ENCODE measurements at places on chromosomes 1 and 21.

DNA sequence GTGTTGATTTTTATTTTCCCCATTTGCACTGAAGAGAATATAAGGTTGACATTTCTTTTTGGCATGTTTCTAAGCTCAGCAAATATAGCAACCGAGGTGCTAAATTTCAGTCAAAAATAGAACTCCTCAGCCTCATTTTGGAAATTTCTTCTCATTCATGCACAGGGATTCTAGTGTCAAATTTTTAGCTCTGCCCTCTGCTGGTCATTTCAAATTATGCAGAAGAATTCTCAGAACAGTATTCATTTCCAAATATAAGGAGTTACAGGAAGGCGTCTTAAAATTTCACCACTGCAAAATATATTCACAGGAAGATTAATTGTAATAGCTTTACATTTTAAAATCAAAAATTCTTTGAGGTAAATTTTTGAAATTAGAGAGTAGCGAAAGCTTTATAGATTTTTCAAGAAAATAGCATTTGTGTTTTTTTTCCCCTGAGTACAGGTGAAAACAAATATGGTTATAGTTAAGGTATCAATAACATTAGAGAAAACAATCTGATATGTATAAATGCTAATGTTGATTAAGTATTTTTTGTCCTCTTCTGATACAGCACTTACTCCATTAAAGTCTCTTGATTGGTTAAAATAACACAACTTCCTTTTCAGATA lies 57.9 kb downstream of the FMN2 start:
- no peak for DNase-seq

GRCh38 chr1:161997152-161997551 lies 26.5 kb downstream of the OLFML2B start:
- DNase-seq = no peak

GRCh38 chr1:245180496-245181157 lies 25.8 kb downstream of the KIF26B start:
- DNase-seq = no peak

GRCh38 chr1:44262414-44262813 lies 49.1 kb downstream of the DMAP1 start:
- no peak for DNase-seq

- DNase-seq = no peak
Observed at GRCh38 chr1:220267630-220268029, 4.6 kb downstream of the RAB3GAP2 start.

GRCh38 chr1:12539705-12540579 lies 78.1 kb downstream of the DHRS3 start:
- no peak for DNase-seq

DNA sequence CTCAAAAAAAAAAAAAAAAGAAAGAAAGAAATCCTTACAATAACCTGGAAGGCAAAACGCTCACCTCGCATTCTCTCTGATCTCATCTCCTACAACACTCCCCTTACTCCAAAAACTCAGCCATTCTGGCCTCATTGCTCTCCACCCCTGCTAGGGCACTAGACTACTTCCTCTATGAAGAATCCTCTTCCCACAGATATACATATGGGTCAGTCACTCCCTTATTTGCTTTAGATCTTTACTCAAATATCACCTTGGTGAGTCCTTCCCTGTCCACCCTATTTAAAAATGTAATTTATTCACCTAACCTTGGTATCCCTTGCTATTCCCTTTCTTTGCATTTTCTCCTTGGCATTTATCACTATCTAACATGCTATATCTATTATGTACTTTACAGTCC lies 24.6 kb upstream of the KIF1B start:
- no peak for DNase-seq

- no peak for DNase-seq
Observed at GRCh38 chr1:35112668-35113067, 33.5 kb downstream of the ZMYM1 start.

- no peak for DNase-seq
Observed at GRCh38 chr1:103911450-103911849, 161.8 kb downstream of the AMY1C start.

GRCh38 chr1:4483021-4483625 lies 171.3 kb upstream of the AJAP1 start:
- DNase-seq = no peak

- DNase-seq = no peak
Observed at GRCh38 chr1:239550178-239550577, 163.8 kb downstream of the CHRM3 start.

DNA sequence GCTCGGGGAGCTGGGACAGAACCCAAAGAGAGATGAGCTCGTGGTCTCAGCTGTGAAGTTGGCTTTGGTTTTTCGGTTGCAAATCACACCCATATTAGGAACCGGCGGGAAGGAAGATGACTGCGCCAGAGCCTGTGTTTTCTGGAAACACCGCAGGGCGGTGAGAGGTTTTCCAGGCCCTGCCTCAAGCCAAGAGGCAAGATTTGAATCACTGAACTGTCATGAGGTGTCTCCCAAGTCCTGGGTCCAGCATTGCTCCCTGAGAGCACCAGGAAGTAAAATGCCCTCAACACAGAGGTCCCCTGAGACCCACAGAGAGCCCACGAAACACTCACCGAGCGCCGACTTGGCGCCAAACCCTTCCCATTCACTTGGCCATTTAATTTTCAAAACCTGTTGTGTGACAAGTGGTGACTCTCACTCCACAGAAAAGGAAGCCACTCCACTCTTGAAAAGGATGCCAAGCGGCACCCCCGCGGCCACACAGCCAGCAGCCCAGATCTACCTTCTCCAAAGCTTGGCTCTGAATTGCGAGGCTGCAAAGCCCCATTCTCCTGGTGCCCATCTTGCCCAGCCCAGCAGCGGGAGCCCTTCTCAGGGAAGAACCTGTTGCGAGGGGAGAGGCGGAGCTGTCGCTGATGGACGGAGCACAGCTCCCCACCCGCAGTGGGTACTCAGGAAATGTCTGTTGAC lies 99.0 kb upstream of the RUNX3 start:
- DNase-seq = no peak

- DNase-seq = no peak
Observed at GRCh38 chr1:61004262-61005003, 77.9 kb upstream of the NFIA start.

GRCh38 chr1:97647776-97648175 lies 273.1 kb downstream of the DPYD start:
- DNase-seq = no peak

- DNase-seq = no peak
Observed at GRCh38 chr1:221164029-221164428, 284.8 kb downstream of the HLX start.

GRCh38 chr1:215547011-215547410 lies 20.1 kb upstream of the KCTD3 start:
- no peak for DNase-seq

GRCh38 chr1:114468047-114468446 lies 43.0 kb downstream of the TRIM33 start:
- DNase-seq = no peak

DNA sequence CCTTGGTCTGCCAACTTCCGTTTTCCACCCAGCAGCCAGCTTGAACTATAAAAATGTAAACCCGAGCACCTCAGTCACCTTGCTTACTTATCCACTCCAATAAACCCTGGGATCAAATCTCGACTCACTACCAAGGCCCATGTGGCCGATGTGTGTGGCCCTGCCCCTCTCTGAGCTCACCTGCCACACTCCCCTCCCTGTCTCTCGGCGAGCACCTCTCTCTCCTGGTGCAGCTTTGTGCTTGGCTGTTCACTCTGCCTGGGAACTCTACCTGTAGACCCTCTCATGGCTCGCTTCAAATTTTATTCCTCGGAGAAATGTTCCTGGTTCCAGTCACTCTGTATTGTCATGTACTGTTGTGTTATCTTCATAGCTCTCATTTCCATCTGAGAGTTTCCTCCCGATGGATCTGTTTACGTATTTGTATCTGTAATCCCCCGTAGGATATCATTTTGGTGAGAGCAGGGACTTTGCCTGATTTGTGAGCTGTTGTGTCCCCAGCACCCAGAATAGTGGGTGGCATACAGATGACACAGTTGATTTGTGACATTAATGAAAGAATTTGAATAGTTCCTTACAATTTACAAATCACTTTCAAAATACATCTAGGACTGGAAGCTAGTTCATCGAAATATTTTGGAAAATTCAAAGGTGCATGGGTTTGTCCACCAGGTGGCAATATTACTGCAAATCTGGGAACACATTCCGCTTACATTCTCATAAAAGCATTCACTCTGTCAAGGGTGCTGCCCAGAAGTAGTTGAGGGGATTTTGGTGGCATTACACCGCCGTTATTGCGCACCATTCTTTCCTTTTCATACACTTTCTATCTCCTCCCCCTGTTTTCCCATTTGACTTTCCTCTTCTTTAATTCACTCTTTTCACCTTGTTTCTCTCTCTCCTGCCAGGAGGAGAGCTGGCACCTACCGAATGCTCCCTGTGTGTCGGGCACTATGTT lies 95.3 kb downstream of the ABCA4 start:
- no peak for DNase-seq

- DNase-seq = no peak
Observed at GRCh38 chr1:211643324-211644212, 31.9 kb downstream of the NEK2 start.

GRCh38 chr1:197771386-197771785 lies 3.9 kb downstream of the DENND1B start:
- no peak for DNase-seq

GRCh38 chr21:43716376-43717165 lies 2.4 kb upstream of the PDXK start:
- no peak for DNase-seq

- no peak for DNase-seq
Observed at GRCh38 chr1:91769742-91770141, 116.2 kb downstream of the TGFBR3 start.

DNA sequence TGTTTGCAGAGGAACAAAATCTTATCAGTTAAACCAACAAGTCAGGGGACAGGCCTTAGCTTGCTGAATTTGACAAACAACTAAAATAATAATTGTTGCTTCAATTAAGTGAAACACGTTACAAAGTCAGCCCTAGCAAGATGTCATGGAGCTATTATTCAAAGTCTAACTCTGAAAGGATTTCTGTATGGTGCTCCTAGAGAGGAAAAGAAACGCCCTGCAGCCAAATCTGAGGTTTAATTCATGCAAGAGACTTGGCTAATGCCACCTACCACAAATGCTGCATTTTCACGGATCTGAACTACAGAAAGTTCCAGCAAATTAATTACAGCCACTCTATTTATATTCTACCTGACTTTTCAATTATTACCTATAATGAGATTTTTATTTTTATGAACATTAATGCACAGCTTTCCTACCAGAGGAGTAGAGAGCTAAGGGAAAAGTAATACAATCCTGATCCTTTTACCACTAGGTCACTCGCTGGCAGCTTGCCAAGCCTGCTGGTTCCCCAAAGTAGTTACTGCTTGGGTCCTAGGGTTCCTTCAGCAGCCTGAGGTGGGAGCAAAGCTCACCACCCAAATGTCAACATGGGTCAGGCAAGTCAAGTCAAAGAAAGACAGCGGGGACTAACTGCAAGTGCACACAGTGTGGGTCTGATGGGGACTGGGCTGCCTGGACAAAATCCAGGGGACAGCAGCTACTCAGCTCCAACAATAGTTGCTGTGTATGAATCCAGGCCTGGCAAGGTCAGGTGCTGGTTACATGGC lies 8.5 kb downstream of the COLGALT2 start:
- DNase-seq = no peak

- no peak for DNase-seq
Observed at GRCh38 chr1:90435351-90435750, 281.8 kb downstream of the BARHL2 start.

DNA sequence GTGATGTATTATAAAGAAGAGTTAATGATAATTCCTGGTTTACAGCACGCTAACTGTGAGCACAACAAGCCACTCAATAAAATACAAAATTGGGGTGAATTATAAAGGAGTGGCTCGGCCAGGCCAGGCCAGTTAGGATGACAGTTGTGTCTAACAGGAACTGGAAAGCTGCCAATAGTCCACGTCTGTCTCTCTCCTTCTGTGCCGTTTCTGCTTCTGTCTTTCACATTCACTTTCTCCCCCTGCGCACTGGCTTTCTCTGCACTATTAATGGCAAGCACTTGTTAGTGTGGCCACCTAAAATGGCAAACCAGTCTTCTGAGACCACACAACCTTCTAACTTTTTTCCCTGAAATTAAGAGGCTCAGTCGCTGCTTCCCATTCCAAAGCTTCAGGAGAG lies 394.3 kb downstream of the NTNG1 start:
- DNase-seq = no peak

GRCh38 chr1:103516693-103517092 lies 8.8 kb upstream of the RNPC3 start:
- DNase-seq = no peak

DNA sequence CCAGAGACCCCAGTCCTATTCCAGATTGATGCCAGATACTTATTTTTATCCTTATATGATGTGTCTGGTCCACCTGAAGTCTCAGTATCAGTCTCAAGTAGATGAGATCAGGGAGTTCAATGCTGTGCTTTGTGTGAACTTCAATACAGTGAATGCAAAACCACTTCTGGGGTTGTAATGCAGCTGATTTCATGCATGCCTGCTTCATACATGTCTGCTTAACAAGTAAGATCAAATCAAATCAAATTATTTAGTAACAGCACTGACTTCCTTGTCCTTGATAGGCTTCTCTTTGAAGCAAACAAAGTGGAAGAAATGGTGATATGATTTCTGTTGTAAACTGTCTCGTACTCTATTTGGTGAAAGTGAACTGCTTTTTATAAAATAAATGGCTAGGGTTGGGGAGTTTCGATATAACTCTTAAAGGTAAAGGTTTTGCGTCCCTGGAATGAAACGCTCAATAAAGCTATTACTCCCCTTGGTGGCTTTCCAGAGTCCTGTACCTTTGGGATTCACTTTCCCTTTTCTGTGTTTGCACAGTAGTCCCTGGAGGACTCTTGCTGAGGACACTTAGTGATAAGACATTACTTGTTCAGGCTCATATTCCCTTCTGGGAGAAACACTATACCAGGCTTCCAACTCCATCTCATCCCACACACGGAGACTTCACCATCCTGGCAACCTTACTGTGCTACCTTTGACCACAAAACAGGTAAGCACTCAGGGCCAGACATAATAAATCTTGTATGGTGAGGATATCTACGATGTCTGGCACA lies 59.3 kb downstream of the FH start:
- no peak for DNase-seq

- no peak for DNase-seq
Observed at GRCh38 chr1:234645474-234645953, 35.5 kb upstream of the IRF2BP2 start.

- DNase-seq = no peak
Observed at GRCh38 chr1:55580845-55581332, 365.7 kb upstream of the USP24 start.

DNA sequence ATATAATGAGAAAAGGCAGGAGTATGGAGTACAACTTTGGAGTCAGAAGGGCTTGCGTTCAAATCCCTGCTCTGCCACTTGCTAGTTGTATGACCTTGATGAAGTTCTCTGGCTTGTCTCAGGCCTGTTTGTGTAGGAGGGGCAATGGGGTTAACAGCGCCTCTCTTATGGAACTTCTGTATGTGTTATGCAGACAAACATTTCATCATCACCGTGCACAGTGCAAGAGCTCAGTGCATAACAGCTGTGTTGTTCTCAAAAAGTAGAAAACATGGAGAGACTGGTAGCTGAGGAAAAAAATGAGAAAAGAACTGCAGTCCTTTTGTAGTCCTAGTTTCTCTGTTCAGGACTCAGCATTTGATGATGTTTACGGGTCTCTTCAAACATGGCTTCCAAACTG lies 10.4 kb upstream of the ZNF648 start:
- no peak for DNase-seq

All from stimulated activated CD4-positive, alpha-beta T cell treated with anti-CD3 and anti-CD28 coated beads, Interleukin-1b, Interleukin-23, amount 100 ng/mL, for 1 hour (primary cell).